ENCODE measurements at places on chromosomes 2 and 18. TPM values are rescaled to one million over a fixed set of nuclear protein-coding genes. Genes with fewer than 3 reads are reported as not detected.

GRCh38 chr18:6333981-6334380 lies 80.7 kb downstream of the L3MBTL4 start:
- DNase-seq: no peak

DNA sequence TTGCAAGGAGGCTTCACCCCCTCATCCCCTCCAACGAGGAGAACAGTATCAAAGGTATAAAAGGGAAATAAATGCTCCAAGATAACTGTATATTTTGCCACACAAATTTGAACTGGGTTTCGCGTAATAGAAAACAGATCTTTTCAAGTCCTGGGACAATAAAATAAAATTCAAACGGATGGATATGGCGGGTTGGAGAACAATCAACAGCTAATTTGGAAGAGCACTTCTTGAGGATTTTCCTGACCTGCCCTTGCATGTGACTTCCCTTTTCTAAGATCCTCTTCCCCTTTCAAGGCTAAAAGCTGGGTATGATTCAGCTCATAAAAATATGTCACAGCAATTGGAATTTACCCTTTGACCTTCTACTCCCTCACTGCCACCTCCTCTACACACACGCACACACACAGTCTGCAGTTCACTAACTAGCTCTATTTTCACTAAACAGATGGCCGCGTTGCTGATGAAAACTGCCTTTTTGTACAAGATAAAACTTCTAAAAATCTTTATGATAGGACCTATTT lies 386.9 kb downstream of the FIGN start:
- DNase-seq: no peak

- DNase-seq: no peak
Observed at GRCh38 chr18:68399721-68400120, 315.2 kb downstream of the TMX3 start.

- DNase-seq: no peak
Observed at GRCh38 chr18:56086786-56087185, 498.8 kb upstream of the TCF4 start.

DNA sequence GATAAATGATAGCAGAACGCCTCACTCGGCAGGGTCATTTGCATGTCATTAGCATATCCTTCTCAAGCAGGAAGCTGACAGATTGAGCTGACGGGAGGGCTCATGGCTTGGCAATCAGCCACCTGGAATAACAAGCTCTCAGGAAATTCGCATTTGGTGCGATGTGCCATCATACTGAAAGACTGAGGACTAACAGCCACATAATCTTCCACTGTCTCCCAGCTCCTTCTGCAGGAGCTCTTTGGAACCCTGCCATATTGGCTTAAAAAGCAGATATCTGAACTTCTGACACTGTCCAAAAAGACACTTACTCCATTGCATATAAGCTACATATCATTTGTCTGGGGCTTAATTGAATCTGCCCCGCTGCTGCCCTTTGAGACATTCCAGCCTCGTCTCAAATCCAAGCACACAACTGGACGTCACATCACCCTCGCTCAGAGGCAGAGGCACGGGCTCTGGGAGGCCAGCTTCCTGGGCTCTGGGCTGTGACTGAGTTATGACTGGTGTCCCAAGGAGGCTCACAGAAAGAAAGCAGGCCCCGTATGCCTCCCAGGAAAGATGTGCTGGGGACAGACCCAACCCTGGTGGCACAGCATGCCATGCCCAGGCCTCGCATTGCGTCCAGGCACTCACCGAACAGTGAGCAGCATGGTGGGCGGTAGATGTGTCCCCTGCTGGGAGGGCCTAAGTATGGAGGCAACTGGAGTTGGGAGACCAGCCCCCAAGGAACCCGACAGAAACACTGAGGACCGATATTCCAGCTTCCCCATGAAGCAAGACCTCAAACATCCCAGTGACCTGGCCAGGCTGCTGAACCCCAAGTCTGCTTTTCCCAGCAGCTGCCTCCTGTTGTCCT lies 228.0 kb downstream of the ATAD2B start:
- no peak for DNase-seq

GRCh38 chr2:171409436-171409971 lies 24.3 kb downstream of the METTL8 start:
- no peak for DNase-seq

- DNase-seq: no peak
Observed at GRCh38 chr2:73339201-73339600, 45.9 kb upstream of the EGR4 start.

DNA sequence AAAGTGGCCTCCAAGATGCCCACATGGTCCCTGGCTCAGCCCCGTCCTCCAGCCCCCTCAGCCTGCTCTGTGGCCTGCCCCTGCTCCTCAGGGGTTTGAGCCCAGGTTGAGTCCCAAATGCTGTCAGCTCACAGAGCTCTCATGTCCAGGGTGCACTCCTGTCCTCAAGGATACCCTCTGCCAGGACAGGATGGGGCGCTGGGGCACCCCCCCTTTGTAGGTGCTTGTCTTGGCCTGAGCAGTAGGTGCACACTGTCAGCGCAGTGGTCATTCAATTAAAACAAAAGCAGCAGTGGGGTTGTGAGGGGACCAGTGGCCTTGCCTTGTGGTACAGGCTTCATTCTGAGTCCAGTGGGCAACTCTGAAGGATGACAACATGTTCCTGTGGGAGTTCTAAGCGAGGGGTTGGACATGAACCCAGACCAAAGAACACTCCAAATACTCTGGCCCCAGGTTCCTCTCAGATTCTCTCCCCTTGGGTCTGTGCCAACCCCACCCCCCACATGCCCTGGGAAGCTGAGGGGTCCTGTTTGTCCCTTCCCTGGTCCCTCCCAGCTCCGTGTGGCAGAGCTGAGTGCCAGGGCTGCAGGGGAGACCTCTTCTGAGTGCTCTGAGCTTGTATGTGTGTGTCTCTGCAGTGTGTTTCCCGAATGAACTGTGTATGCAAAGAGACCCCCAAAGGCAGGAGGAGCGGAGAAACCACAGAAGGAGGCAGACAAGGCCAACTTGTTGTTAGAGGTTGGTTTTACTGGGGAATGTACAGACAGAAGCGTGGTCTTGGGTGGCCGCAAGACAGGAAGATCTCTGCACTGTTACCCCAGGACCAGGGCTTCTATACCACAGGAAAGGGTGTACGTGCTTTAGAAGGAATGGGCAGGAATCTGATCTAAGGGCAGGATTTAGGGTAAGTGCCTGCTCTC lies 155.6 kb upstream of the HS6ST1 start:
- no peak for DNase-seq

- no peak for DNase-seq
Observed at GRCh38 chr18:39558658-39559057, 1993.1 kb upstream of the CELF4 start.

The SKA1 gene
- 0.20 TPM for total RNA-seq

The DLGAP1 gene
- total RNA-seq: not detected

The CAVIN2 gene
- total RNA-seq: 119 TPM

The STPG4 gene
- not detected for total RNA-seq

The NTSR2 gene
- not detected for total RNA-seq
